ENCODE measurements at places on chromosomes 1 and 21.

DNA sequence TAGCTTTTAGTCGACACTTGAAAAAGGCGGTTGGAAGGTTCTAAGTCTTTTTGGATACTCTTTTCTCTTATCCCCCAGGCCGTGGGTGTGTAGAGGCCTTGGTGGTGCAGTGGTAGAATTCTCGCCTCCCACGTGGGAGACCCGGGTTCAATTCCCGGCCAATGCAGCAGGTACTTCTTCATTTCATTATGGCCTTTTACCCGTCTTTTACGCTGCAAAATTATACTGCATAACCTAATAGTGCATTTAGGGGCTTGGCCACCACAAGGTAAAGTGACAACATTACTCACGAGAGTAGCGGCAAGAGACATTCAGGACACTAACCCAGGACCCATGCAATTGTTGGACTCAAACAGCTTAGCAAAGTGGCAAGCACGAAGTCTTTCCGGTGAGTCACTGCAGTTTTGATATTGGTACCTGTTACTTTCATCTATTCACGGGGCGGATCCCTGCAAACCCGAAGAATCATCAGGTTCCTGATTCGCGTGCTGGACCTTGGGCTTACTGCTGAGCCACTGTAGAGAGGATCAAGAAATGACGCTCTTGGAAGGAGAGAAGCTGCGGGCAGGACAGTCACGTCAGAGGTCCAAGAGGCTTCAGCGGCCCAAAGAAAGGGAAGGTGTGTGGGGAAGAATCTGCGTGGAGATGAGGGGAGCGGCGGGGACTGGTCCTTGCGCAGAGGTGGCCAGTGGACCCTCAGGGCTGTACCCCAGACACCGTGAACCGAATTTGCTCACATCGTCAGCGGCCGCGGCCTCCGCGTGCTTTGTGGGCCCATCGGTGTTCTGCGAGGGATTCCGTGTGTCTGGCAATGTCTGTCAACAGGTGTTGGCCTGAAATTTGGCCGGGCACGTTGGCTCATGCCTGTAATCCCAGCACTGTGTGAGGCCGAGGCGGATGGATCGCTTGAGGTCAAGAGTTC is 12.9 kb upstream of the RNU1-4 start:
- peak; percentile 60 for DNase-seq

- DNase-seq: no peak
Measured at GRCh38 chr1:24425441-24425840, 9.8 kb downstream of the NIPAL3 start.

- DNase-seq: no peak
Measured at GRCh38 chr1:93878501-93878888, 511 bp downstream of the DNTTIP2 start.

- DNase-seq: no peak
Measured at GRCh38 chr1:1210726-1211540, 3.0 kb downstream of the TNFRSF4 start.

DNA sequence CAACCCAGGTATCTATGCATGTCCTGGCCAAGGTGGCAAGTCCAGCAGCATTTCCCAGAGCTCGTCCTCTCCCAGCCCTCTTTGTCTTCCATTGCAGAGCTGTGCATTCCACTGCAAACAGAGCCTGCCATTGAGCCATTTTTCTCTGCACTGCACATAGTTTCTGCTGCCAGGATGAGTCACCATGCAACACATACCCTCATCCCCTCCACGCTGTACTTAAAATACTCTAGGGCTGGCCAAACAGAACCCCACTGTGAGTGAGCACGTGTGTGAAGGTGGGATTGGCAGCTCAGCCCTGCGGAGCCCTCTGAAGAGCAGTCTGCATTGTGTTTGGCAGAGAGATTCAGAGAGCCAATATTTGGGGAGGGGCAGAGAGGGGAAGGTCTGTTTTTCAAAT is 3.9 kb upstream of the ATP1B1 start:
- no peak for DNase-seq
